Stimulated activated CD8-positive, alpha-beta memory T cell treated with anti-CD3 and anti-CD28 coated beads, Interleukin-7, amount 100 ng/mL, for 24 hours (primary cell): ENCODE measurements at places on chromosomes 1 and 21.

- no peak for DNase-seq
Observed at GRCh38 chr21:42040411-42041180, 30.4 kb upstream of the ZBTB21 start.

DNA sequence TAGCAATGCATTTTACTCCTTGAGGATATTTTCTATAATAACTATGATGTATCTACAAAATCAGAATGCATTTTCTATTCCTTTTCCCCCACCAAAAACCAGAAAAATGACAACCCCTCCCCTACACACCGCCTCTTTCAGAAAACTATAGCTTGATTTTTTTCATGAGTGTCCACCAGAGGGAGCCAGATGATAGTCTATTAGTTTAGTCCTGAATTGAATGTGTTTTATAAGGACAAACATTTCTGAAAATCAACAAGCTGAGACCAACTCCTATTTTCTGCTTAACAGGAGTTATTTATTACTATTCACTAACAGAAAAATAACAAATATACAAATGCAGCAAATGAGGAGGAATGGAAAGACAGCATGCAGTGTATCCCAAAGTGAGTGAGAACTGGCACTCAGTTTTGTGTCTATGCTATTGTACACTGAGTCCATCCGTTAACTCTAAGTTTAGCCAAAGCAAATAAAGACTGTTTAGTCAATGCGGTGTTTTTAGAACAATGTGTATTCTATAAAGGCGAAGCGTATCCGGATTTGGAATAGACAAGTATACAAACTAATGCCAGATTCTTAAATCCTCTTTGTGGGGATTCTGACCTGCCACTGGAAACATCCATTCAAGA is 182.6 kb downstream of the VAV3 start:
- no peak for DNase-seq

DNA sequence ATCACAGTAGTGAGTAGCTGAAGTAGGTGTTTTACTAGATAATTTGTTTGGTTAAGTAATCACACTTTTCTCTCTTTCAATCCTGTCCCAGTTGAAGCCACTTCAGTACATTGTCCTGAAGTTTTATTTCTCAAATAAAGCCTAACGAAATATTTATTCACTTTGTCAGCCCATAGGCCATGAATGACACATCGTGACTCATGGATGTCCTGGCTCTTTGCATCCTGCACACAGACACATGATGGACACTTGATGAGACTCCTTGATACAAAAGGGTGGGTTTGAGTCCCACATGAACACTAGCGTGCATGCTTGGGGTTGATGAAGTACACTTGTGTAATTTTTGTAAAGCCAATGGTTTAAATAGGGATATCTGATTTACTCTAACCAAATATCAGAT is 22.7 kb upstream of the LAMC2 start:
- DNase-seq, result no peak

GRCh38 chr1:14741532-14741931 is 143.0 kb downstream of the KAZN start:
- no peak for DNase-seq

- no peak for DNase-seq
Observed at GRCh38 chr1:213164561-213164960, 113.5 kb downstream of the RPS6KC1 start.

GRCh38 chr1:47067097-47067594 is at the start of gene CYP4Z1:
CYP4Z1 (plus strand) TSS chr1:47067231; CDS start chr1:47067491, 260 bp downstream.
- no peak for DNase-seq

DNA sequence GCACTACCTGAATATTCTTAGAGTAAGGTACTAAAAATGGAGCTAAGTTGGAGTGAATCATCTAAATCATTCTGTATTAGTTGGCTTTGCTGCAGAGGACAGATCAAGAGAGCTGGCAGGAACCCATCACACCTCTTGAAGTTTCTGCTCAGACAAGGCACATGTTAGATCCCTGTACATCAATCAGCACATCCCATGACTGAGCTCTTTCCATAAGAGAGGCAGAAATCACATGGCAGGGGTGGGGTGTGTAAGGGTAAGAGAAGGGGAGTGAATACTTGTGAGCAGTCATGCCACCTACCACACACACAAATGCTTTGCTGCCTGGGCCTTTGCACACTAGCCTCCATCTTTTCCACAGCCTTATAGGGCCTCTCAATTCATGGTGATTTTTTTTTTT is 214.4 kb downstream of the SLC35F3 start:
- DNase-seq, result no peak
